Aorta (tissue), 5 donors: ENCODE measurements at places on chromosomes 5 and 9. TPM values are rescaled to one million over a fixed set of nuclear protein-coding genes. Genes with fewer than 3 reads are reported as not detected.

DNA sequence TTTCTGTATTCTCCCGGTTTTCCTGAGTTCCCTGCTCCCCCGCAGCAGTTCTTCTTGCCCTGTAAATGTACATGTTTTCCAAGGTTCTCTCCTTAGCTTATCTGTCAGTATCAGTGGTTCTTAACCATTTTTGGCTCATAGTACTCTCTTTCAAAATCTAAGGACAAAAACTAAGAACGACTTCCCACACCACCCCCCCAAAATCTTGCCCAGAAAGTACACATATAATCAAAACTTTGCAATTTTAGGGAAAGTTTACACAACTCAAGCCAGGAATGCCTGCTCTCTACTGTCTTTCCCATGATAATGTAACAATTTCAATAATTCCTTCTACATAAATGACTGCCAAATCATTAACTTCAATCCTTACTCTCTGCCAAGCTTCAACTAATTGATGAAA is 4.5 kb downstream of the DCAF12 start:
- H3K4me1 ChIP-seq = no peaks in the 10 kb centered on the region
- DNase-seq = no peak
- H3K4me3 ChIP-seq = no peak overlapping the region

- H3K27ac ChIP-seq = no peak overlapping the region
- no peak overlapping the region for H3K4me3 ChIP-seq
- H3K4me1 ChIP-seq = no peaks in the 10 kb centered on the region
- H3K27me3 ChIP-seq = no peaks in the 10 kb centered on the region
- H3K36me3 ChIP-seq = no peaks in the 10 kb centered on the region
Measured at GRCh38 chr5:167982-168660, 23.2 kb upstream of the LRRC14B start.

DNA sequence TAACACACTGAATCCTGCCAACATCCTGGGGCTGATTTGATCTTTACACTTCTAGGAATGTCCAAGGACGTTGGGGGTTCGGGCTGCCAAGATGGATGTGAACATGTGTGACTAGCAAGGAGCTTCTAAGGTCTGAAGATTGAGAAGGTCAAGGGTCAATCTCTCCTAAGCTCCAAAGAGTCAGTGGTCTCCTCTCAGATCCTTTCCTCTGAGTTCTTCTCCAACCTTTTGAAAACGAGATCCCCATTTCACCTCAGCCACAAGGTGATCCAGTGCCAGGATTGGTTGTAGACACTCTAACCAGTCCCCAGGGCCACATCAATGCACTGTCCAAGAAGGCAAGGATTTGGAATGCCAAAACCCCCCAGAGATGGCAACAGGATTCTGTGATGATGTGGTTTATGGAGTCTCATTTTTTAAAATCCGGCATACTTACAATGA is 266.8 kb downstream of the NDUFS4 start:
- H3K4me3 ChIP-seq = no peak overlapping the region
- no peaks in the 10 kb centered on the region for H3K4me1 ChIP-seq
- no peak overlapping the region for H3K27ac ChIP-seq
- DNase-seq = no peak

- H3K27ac ChIP-seq = peak overlapping the region; percentile 12
- DNase-seq = no peak
- peaks cover 3% of the 10 kb centered on the region for H3K36me3 ChIP-seq
Measured at GRCh38 chr5:71629950-71630349, 42.8 kb downstream of the MCCC2 start.

DNA sequence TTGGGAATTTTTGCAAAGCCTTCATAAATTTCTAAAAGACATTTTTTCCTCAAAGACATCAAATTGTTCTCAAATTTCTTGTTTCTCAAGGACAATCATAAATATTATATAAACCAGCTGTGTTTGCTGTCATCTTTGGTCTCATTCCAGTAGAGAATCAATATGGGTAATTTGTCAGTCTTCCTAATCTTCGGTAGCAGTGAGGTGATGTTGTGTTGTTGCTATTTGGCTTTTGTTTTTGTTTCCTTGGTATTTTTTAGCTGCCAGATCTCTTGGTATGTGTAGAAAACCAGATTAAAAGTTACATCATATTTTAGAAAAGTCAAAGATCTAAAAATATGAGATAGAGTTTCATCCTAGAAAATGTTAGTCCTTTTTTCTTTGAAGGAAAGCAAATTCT is 87.5 kb downstream of the CAMK4 start:
- H3K27ac ChIP-seq = no peak overlapping the region
- no peaks in the 10 kb centered on the region for H3K4me1 ChIP-seq
- H3K4me3 ChIP-seq = no peak overlapping the region
- H3K36me3 ChIP-seq = no peaks in the 10 kb centered on the region
- no peaks in the 10 kb centered on the region for H3K27me3 ChIP-seq
- no peak for DNase-seq

DNA sequence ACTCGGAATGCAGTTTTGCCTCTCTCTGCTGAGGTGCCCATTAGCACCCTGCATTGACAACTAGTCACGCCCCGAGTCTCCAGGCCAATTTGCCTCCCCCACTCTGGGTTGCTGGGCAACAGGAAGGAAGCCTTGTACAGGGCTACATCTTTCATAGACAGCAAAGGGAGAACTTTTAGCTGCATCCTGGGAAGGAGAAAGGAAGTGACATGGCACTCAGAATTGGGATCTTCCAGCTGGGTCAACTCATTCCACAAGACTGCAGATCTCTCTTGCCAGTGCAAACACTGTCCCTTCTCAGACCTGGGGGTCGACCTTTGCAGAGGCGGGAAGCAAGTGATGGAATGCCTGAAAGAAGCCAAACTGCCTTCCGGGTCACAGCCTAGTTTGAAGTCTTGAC is 282.0 kb downstream of the SLIT3 start:
- no peaks in the 10 kb centered on the region for H3K4me1 ChIP-seq
- no peaks in the 10 kb centered on the region for H3K27me3 ChIP-seq
- H3K36me3 ChIP-seq = no peaks in the 10 kb centered on the region
- DNase-seq = no peak
- no peak overlapping the region for H3K27ac ChIP-seq

DNA sequence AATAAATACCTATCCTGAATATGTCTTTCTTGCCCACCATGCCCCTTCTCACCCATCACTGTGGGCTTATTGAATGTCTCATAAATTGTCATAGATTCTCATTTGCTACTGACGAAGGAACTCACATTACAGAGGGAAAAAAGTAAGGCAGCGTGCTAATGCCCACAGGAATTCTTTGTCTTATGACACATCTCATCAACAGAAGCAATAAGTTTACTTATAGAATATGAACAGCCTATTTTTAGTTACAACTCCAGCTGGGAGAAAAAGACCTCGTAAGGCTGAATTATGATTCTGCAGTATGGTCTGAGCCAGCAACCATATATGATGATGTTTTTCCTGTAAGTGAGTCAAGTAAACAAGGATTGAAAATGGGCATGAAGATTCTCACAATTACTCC is 22.4 kb upstream of the ATG10 start:
- no peaks in the 10 kb centered on the region for H3K36me3 ChIP-seq
- H3K27me3 ChIP-seq = no peaks in the 10 kb centered on the region
- no peak overlapping the region for H3K4me3 ChIP-seq
- DNase-seq = no peak
- H3K27ac ChIP-seq = no peak overlapping the region

GRCh38 chr9:99201603-99202002 is 20.1 kb downstream of the ALG2 start:
- no peak overlapping the region for H3K4me3 ChIP-seq
- H3K27ac ChIP-seq = no peak overlapping the region
- H3K36me3 ChIP-seq = no peaks in the 10 kb centered on the region
- no peaks in the 10 kb centered on the region for H3K27me3 ChIP-seq
- no peak for DNase-seq
- no peaks in the 10 kb centered on the region for H3K4me1 ChIP-seq

Gene CEP72
- 6.5 TPM for total RNA-seq

Gene OTULINL
- 17.6 TPM for total RNA-seq
